Activated T-cell treated with anti-CD3 and anti-CD28 coated beads, Interleukin-2, amount 50 U/mL, for 72 hours (primary cell): ENCODE measurements at places on chromosomes 7 and 10. TPM values are rescaled to one million over a fixed set of nuclear protein-coding genes. Genes with fewer than 3 reads are reported as not detected.

DNA sequence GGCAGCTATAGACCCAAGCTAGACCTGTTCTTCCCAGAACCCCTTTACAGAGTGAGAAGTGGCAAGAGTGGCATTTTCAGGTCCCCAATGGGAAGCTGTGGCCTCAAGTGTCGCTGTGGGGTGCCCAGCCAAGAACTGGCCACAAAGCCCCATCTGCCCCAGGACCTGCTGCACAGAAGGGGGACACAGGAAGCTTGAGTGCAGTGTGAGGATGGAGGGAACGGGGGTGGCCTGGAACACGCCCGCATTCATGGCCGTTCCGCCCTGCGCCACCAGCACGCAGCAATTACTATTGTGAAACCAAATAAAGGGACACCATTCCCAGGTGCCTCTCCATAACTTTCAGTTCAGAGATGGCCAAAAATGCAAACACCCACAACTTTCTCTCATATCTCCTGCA lies 237.6 kb upstream of the TCERG1L start:
- H3K36me3 ChIP-seq: no peaks in the 10 kb centered on the region
- no peak for DNase-seq
- peaks cover 8% of the 10 kb centered on the region for H3K27me3 ChIP-seq
- H3K4me1 ChIP-seq: no peaks in the 10 kb centered on the region
- no peak overlapping the region for H3K27ac ChIP-seq

DNA sequence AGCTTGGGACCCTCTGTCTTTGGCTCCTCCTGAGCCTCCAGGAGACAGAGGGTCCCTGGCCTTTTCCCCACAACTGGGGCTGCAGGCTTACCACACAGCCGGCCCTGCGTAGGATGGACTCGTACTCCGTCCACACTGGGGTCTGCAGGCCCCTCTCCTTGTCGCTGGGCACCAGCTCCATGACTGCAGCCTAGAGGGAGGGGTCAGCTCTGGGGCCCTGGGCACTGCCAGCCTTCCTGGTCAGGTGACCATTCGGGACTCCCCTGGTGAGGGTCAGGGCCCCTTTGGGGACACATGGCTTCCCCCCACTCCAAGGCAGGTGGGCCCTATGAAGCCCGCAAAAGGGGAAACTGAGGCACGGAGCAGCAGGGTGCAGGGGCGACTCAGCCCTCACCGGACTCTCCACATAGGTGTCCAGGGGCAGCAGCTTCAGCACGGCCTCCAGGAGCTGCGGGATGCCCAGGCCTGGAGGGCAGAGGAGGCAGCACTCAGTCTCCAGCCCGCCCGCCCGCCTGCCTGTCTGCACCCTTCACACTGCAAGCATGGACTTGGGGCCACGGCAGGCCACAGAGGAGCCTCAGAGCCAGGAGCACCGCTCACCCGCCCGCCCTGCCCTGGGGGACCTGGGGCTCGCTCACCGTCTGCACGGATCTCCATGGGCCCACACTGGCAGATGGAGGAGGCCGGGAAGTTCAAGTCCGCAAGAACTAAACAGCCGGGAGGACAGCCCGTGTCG lies 1.1 kb downstream of the FUOM start:
- H3K4me3 ChIP-seq: peak overlapping the region; percentile 79
- H3K36me3 ChIP-seq: no peaks in the 10 kb centered on the region
- peaks cover 9% of the 10 kb centered on the region for H3K4me1 ChIP-seq
- H3K27ac ChIP-seq: no peak overlapping the region
- DNase-seq: no peak

DNA sequence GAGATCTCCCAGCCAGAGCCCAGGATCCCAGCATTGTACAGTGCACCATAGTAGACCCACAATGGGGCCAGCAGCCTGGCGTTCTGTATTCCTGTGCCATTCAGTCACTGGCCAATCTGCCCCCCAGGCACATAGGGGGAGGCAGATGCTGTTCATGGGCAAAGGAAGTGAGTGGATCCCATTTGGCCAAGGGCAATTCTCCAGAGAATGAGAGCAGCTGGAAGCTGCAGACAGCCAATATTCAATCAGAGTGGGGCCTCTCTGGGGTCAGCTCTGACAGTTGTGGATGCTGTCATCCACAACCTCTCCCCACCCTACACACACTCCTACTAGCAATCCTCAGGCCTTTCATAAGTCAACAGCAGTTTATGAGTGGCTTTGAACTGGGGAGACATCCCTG lies 17.5 kb downstream of the STEAP1B start:
- DNase-seq: no peak
- H3K27ac ChIP-seq: no peak overlapping the region
- no peaks in the 10 kb centered on the region for H3K27me3 ChIP-seq
- peaks cover 6% of the 10 kb centered on the region for H3K4me1 ChIP-seq
- H3K4me3 ChIP-seq: no peak overlapping the region
- no peaks in the 10 kb centered on the region for H3K36me3 ChIP-seq

GRCh38 chr7:87818336-87818735 lies 57.8 kb downstream of the SLC25A40 start:
- no peak for DNase-seq
- no peak overlapping the region for H3K27ac ChIP-seq
- H3K4me3 ChIP-seq: no peak overlapping the region
- no peaks in the 10 kb centered on the region for H3K36me3 ChIP-seq
- no peaks in the 10 kb centered on the region for H3K4me1 ChIP-seq
- no peaks in the 10 kb centered on the region for H3K27me3 ChIP-seq

ANKRD7 gene
- total RNA-seq: 0.74 TPM

- no peaks in the 10 kb centered on the region for H3K27me3 ChIP-seq
- no peak for DNase-seq
- peaks cover 9% of the 10 kb centered on the region for H3K36me3 ChIP-seq
- peaks cover 24% of the 10 kb centered on the region for H3K4me1 ChIP-seq
- no peak overlapping the region for H3K4me3 ChIP-seq
- H3K27ac ChIP-seq: no peak overlapping the region
These were observed 159.7 kb downstream of the SGMS1 start for GRCh38 chr10:50464004-50464409.

IFT22 gene
- total RNA-seq: 5.1 TPM

DNA sequence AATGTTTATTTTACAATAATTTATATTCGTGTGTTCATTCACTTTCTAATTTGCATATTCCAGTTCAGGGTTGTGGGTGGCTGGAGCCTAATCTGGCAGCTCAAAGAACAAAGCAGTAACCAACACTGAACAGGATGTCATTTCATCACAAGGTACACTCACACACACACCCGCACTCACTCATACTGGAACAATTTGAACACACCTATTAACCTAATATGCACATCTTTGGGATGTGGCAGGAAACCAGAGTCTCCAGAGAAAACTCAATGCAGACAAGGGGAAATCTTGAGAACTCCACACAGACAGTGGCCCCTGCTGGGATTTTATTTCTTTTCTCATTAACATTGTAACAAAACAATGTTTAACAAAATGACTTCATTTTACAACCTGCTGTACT lies 97.4 kb downstream of the TWIST1 start:
- peaks cover 3% of the 10 kb centered on the region for H3K36me3 ChIP-seq
- H3K4me3 ChIP-seq: no peak overlapping the region
- H3K27ac ChIP-seq: no peak overlapping the region
- DNase-seq: no peak
- H3K27me3 ChIP-seq: no peaks in the 10 kb centered on the region

SDK1 gene
- total RNA-seq: 6.3 TPM

DNA sequence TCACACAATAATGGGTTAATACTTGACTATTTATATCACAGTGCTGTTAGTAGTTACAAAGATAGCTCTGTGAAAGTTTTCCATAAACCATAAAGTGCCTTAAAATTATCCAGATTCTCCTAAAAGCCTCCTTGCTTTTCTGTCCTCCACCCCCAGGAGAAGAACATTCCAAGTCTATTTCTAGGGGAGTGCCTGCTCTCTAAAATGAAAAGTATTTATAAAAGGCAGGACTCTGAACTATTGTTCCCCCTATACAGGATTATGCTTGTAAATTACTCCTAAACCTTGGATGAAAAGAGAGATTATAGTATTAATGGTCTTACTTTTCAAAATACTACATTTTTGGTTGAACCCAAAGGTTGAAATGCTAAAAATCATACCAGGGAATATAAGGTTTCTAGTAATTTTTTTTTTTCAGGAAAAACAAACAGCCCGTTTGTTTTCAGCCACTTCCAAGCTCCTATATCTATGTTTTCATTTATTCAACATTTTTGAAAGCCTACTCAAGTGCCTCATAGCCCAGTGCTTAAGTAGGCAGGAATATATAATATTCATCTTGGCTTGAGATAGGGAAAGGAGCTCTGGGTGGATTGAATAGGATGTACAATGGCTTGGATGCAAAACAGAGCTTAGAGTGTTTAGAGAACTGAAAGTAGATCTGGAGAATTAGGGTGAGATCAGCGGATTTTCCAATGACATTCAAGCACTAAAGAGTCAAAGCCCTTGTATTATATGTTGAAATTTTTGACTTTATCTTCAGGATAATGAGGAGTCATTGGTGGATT lies 320.7 kb downstream of the GPR37 start:
- no peaks in the 10 kb centered on the region for H3K4me1 ChIP-seq
- no peak overlapping the region for H3K4me3 ChIP-seq
- no peak overlapping the region for H3K27ac ChIP-seq
- no peak for DNase-seq

DNA sequence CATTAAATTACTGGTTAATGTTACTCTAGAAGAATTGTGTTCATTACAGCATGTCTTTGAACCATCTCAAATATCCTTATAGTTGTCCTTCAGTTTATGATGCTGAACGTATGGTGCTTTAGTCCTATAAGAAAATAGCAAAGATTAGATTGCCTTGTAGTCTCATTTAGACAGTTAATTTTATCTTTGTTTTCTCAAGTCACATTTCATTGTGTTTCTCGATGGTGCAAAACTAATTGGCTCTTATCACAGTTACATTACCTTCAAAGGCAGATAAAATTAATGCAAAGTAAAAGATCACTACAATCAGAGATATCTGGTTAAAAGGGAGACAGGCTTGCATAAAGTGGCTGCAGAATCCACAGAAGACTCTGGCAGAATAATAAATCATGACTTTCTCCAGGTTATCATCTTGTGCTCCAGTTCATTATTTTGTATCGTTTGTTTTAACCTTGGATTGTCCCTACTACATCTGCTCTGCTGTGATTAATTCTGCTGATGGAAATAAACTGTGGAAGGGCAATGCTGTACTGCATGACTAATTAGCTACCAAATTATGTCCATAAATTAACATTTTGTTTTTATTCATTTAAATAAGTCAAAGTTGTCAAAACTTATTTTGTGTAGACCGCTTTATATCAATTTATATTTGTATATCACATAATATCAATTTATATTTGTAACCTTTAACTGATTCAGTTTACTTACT lies 24.2 kb downstream of the PRPS1L1 start:
- no peaks in the 10 kb centered on the region for H3K27me3 ChIP-seq
- no peak overlapping the region for H3K4me3 ChIP-seq
- no peak overlapping the region for H3K27ac ChIP-seq
- H3K36me3 ChIP-seq: no peaks in the 10 kb centered on the region
- DNase-seq: no peak
- no peaks in the 10 kb centered on the region for H3K4me1 ChIP-seq

- no peak overlapping the region for H3K27ac ChIP-seq
- H3K4me1 ChIP-seq: no peaks in the 10 kb centered on the region
- no peak overlapping the region for H3K4me3 ChIP-seq
- H3K36me3 ChIP-seq: no peaks in the 10 kb centered on the region
- no peak for DNase-seq
These were observed 59.8 kb downstream of the VAX1 start for GRCh38 chr10:117078168-117078837.

GARIN1A gene
- total RNA-seq: 2.6 TPM

TMEM72 gene
- total RNA-seq: not detected

DNA sequence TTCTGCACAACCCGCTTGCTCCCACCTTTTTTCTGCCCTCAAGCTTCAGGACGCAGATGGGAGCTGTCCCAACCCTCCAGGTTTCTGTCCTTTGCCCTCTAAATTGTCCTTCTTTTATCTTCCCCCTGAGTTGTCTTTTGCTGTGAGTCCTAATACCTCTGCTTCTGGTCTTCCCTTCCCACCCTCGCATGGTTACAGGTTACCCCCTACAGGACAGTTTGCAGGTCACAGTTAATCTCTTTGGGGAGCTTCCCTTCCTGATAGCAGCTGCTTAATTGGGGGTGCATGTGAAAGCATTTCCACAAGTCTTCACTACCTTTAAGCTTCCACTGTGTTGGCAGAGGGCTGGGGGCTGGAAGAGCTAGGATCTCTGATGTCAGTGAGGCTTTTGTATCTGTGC lies 121.5 kb upstream of the CXCL12 start:
- no peaks in the 10 kb centered on the region for H3K36me3 ChIP-seq
- no peaks in the 10 kb centered on the region for H3K4me1 ChIP-seq
- DNase-seq: no peak
- no peak overlapping the region for H3K4me3 ChIP-seq
- no peak overlapping the region for H3K27ac ChIP-seq

GRCh38 chr10:110042181-110042580 lies 34.4 kb downstream of the ADD3 start:
- no peaks in the 10 kb centered on the region for H3K27me3 ChIP-seq
- H3K4me1 ChIP-seq: peaks cover 67% of the 10 kb centered on the region
- no peak overlapping the region for H3K4me3 ChIP-seq
- H3K27ac ChIP-seq: peak overlapping the region; percentile 68
- peaks cover 3% of the 10 kb centered on the region for H3K36me3 ChIP-seq
- no peak for DNase-seq

- H3K4me1 ChIP-seq: peaks cover 52% of the 10 kb centered on the region
- DNase-seq: peak; percentile 16
- no peaks in the 10 kb centered on the region for H3K27me3 ChIP-seq
These were observed 41.2 kb upstream of the VCL start for GRCh38 chr10:73956476-73957359.

GRCh38 chr7:86209036-86209435 lies 434.7 kb upstream of the GRM3 start:
- H3K36me3 ChIP-seq: no peaks in the 10 kb centered on the region
- no peak overlapping the region for H3K27ac ChIP-seq
- H3K27me3 ChIP-seq: no peaks in the 10 kb centered on the region

GPR85 gene
- total RNA-seq: not detected

DNA sequence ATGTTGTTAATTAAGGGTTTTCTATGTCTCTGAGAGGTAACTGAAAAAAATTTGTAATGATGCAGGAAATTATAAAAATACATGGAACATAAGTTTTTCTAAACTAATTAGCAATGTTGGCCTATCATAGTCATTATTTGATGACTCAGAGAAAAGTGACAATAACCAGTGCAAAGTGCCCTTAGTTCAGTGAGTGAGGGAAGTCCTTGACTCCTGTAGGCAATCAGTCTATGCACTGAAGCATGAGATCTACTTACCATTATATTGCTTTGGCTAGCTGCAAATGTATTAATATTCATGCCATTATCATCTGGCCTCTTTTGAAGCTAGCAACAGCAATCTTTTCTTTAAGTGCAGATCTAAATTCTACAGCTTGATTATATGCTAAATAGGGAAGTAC lies 40.6 kb downstream of the CCDC172 start:
- no peak for DNase-seq
- H3K4me3 ChIP-seq: no peak overlapping the region
- H3K36me3 ChIP-seq: no peaks in the 10 kb centered on the region
- H3K27ac ChIP-seq: no peak overlapping the region
- H3K4me1 ChIP-seq: no peaks in the 10 kb centered on the region

TFAM gene
- 89.8 TPM for total RNA-seq
